T-helper 17 cell (primary cell): ENCODE measurements at places on chromosomes 5 and 9. TPM values are rescaled to one million over a fixed set of nuclear protein-coding genes. Genes with fewer than 3 reads are reported as not detected.

MYO10 gene
- 0.25 TPM for total RNA-seq

CTXN3 gene
- not detected for total RNA-seq

ARAP3 gene
- total RNA-seq = 1.3 TPM

EIF4E1B gene
- total RNA-seq = not detected

GPR150 gene
- 2.5 TPM for total RNA-seq

DNA sequence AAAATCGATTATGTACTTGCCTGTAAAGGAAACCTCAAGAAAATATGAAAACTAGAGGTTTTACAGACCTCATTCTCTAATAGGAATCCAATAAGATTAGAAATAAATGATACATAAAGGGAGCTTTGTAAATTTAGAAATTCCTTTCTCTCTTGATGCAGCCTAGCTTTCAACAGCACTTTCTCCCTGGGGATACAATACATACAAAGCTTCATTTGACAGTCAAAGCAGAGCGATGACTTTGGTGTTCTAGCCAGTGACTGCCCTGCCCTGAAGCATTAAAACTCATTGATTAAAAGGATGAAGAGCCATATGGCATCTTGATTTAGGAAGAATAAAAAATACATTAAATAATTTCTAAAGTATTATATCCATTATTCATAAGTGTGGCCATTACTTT lies 46.3 kb upstream of the GLIS3 start:
- DNase-seq = no peak

GRCh38 chr9:108105885-108106284 lies 616.3 kb upstream of the KLF4 start:
- no peak for DNase-seq

GRCh38 chr5:66333192-66333591 lies 189.1 kb downstream of the SREK1 start:
- DNase-seq = no peak

GRCh38 chr9:113343732-113344231 lies 3.7 kb upstream of the WDR31 start:
- DNase-seq = no peak

DNA sequence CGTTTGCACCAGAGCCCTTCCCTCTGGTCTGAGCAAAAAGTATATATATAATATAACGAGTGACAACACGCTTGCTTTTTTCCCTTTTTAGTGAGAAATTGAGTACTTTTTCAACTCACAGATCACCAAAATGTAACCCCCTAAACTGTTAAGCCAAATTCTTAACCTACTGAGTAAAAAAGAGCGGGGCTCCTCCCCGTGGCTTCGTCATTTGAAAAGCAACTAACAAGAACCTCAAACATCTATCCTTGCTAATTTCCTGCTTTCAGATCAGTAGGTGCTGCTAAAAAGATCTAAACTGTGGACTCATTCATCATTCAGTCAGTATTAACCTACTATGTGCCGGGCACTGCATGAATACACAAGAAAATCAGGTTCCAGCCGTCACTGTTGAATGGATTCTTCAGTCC lies 1.0 kb upstream of the PTBP3 start:
- no peak for DNase-seq

DNA sequence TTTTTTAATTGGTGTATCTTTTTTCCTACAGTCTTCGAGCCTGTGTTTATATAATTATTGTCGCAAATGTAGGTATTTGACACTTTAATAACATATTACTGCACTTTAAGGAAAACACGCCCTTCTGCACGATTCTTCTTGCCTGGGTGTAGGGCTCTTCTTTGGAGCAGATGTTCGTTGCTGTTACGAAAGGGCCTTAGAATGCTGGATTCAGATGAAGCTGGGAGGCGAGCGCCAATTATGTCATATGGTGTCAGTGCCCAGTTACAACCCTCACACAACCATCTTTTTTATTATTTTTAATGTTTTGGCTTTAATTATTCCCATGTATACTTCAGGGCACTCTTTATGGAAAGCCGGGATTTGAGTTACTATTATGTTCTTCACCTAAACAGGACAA lies 553.0 kb downstream of the EBF1 start:
- no peak for DNase-seq

DNA sequence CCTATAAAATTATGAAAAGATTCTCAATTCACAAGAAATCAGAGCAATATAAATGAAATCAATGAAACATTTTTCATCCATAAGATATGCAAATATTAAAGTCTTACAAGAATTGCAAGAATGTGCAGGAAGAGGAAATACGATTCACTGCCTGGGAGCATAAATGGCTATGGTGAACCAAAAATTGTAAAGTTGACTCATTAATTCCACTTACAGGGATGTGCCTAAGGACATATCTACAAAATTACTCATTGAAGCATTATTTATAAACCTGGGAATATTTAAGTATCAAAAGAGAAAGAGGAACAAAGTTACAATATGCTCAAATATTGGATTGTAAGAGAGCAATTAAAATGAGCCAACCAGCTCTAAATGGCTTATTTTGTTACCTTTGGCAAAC lies 6.9 kb upstream of the NIPSNAP3A start:
- DNase-seq = no peak

DNA sequence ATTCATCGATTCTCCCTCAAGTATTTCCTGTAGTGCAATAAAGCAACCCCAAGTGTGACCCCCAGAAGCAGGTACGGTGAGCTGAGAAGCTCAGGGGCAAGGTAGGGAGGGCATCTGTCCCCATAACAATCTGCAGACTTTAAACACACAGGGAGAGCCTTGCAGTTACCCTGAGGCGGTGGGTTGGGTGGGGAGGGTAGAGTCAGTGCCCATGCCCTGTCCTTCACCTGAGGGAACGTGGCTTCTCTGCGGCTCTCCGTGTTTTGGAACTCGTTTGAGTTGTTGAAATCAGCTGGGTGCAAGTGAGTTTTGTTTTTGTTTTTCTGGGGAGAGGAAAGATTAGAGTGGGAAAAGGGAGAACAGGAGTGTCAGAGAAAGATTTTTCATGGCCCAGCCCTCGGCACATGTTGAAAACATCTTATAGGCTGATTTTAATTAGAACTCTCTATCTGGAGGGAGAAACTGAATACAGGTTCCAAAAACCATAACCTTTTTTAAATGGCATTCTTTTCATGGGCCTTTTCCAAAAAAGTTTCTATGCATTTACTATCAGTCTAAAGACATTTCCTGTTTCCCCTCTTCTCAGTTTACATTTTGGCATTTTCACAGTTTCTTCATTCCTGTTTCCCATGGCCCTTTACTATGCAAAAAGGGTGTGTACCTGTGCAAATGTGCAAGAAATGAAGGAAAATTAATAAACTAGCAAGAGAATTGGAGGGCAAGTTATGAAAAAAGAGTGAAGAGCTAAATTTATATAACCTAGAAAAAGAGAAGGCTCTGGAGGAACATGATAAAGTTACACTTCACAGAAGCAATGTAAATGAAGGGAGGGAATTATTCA lies 266.5 kb upstream of the VLDLR start:
- DNase-seq = no peak

DNA sequence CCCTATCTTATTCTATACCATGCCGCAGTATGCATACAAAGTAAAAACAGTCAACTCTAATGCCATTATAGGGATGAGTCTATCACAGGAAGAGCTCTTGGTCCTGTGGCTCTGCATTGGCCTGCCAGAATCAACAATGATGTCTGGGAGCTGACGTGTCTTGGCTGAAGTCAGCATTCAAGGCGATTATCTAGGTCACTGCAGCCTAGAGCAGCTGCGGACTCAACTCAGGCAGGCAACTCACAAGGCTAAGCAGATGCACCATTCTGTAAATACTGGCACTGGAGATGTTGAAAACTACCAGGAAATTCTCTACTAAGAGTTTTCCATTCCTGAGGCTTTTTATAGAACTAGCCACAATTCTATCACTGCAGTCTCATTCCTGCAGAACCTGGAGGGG lies 13.3 kb downstream of the SPATA9 start:
- no peak for DNase-seq
